ENCODE measurements at places on chromosomes 1 and 21.

DNA sequence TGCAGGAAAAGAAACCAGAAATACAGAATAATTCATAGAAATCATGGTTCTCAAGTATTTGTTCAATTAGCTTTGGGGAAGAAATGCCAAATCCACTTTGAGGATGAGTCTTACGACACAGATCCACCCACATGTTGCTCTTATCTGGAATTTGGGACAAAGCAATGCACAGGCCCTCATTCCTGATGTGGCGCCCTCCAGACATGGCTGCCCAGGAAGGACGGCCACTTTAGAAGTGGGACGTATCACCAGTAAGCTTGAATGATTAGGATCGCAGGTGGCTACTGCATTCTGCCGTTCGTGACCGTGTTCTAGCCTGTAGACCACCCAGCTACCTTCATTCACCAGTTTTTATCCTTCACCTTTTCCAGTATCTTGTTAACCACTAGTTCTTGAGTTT is 20.1 kb upstream of the NCMAP start:
- DNase-seq, result no peak

DNA sequence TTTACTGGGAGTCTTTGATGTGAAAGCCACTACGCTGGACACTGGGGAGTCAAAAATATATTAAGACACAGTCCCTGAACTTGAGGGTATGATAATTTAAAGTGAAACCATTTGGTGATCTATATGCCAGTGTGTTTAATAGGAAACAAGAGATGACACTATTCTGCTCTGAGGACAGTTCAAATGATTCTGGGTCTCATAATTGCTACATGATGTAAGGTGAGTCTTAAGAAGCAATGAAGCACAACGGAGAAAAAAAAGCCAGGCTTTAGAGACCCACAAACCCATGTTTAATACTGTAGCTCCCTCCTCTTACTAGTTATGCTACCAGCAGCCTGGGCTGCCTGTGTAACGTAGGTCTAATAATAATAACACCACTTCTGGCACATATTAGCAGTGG is 14.2 kb upstream of the LRRC8D start:
- no peak for DNase-seq

- no peak for DNase-seq
These were observed 298.1 kb downstream of the TM2D1 start for GRCh38 chr1:61426885-61427284.

DNA sequence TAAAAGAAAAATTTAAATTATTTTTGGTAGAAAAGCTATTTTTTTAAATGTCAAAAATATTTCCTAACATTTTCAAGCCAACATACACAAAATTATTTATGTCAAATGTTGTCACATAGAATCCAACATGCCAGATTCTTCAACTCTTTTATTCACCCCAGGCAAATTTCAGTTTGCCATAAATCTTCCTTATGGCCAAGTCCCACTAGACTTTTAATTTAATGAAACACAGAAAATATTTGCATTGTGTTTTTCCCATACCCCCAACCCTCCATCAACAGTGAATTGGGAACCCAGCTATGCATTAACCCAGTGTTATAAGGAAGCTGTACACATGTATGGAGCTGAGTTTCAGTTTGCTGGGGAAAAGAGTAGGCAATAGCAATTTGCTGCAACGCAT is 41.4 kb downstream of the DUSP10 start:
- DNase-seq, result no peak

GRCh38 chr1:175313672-175314225 is 121.2 kb upstream of the KIAA0040 start:
- DNase-seq, result no peak

- DNase-seq, result no peak
These were observed 101.4 kb downstream of the UBE2U start for GRCh38 chr1:64304823-64305222.

DNA sequence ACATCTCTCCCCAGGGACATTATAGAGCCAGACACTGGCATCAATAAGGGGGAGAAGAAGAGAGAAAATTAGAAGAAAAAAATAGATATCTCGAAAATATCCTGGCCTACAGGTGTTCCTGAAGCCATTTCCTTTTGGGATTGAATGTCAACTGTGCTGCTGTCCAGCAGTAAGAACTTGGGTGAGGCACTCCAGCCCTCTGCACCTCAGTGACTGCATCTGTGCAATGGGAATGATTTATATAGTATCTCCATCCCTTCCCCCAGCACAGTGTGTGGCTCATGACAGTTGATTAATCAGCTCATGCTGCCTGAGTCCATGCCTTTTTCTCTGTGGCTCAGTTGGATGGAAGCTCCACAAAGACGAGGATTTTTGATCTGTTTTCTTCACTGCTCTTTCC is 74.1 kb upstream of the TINAGL1 start:
- DNase-seq, result no peak

Data from RWPE1 (cell line).